ENCODE measurements at places on chromosomes 6 and 20. TPM values are rescaled to one million over a fixed set of nuclear protein-coding genes. Genes with fewer than 3 reads are reported as not detected.

- H3K4me1 ChIP-seq, result peaks cover 53% of the 10 kb centered on the region
- DNase-seq, result no peak
- peaks cover 26% of the 10 kb centered on the region for H3K36me3 ChIP-seq
- no peaks in the 10 kb centered on the region for H3K27me3 ChIP-seq
- H3K4me3 ChIP-seq, result no peak overlapping the region
Measured at GRCh38 chr6:15287670-15288375, 42.0 kb downstream of the JARID2 start.

DNA sequence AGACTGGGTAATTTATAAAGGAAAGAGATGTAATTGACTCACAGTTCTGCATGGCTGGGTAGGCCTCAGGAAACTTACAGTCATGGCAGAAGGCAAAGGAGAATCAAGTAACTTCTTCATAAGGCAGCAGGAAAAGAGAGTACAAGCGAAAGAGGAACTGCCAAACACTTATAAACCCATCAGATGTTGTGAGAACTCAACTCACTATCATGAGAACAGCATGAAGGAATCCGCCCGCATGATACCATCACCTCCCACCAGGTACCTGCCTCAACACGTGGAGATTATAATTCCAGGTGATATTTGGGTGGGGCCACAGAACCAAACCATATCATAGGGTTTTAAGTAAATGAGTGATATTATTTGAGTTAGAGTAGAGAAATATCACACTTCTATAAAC lies 189.3 kb downstream of the TSHZ2 start:
- H3K27ac ChIP-seq, result no peak overlapping the region
- H3K4me1 ChIP-seq, result peaks cover 3% of the 10 kb centered on the region
- H3K36me3 ChIP-seq, result no peaks in the 10 kb centered on the region
- DNase-seq, result no peak
- H3K4me3 ChIP-seq, result no peak overlapping the region

DNA sequence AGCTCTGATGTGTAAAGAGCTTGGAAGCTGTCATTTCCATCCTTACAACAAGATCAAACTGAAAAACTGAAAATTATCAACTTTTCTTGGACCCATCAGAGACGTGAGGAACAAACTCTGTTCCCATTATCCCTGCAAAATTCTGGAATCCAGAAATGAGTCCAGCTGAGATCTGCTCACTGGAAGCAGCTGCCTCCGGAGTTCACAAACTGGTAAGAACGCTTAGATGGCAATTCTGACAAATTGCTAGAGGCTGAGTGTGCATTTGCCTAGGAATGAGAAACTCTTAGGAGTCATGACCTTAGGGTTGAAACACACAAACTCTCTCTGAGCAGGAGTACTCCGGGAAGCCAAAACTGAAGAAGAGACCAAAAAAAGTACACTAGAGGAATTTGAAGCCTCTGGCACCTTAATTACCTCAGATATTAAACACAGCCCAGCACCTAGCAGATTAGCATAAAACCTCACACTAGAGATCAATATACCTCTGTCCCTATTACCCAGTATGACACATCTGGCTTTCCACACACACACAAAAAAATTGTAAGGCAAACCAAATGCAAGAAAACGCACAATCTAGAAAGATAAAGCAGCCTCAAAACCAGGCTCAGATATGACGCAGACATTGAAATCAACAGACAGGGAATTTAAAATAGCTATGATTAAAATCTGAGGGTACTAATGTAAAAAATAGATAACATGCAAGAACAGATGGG lies 233.5 kb upstream of the SGK1 start:
- DNase-seq, result no peak
- H3K4me3 ChIP-seq, result no peak overlapping the region

GRCh38 chr6:144895313-144896278 lies 610.5 kb downstream of the UTRN start:
- DNase-seq, result no peak
- H3K36me3 ChIP-seq, result no peaks in the 10 kb centered on the region
- peaks cover 5% of the 10 kb centered on the region for H3K4me1 ChIP-seq
- no peak overlapping the region for H3K4me3 ChIP-seq

DNA sequence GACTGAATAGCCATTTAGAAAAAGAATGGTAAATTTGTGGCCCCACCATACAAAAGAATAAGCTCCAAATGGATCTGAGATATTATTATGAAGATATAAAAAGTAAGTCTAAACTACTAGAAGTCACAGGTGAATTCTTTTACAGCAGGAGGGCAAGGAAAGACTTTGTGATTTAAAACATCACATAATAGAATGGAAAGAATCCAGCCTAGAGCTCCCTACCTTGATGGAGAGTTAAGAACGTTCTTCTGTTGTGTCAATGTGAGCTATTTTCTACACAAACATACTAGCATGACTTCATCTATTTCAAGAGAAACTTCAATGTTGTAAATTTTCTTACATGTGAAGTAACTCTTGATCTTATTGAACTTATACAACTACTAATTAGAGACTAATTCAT lies 100.0 kb upstream of the NRSN1 start:
- no peaks in the 10 kb centered on the region for H3K4me1 ChIP-seq
- peaks cover under 1% of the 10 kb centered on the region for H3K27me3 ChIP-seq
- no peak for DNase-seq
- H3K27ac ChIP-seq, result no peak overlapping the region
- H3K4me3 ChIP-seq, result no peak overlapping the region

DNA sequence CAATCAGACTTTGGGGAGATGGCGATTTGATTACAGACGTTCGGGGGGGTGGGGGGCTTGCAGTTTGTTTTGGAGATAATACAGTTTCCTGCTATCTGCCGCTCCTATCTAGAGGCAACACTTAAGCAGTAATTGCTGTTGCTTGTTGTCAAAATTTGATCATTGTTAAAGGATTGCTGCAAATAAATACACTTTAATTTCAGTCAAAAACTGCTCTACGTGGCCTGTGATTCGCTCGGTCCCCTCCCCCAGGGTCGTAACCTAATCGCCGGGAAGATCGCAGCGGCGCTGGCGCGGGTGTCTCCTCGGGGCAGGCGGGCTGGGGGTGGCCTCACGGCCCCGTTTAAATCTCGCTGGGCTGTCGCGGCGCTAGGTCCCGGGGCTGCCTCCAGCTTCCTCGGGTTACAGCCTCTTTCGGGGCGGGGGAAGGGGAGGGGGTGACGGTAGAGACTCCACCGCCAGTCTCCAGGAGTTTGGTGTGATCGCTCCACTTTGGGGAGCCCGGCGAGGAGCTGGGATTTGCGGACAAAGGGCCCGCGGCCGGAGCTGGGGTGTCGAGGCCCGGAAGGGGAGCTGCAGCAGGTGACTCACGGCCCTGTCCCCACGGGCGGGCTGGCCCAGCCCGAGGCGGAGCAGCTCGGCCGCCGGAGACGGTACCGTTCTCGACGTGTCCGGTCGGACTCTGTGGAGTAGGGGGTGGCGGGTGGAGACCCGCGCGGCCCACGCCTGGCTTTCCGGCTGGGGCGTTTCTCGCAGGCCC lies 4.2 kb downstream of the FOXC1 start:
- no peak for DNase-seq
- no peaks in the 10 kb centered on the region for H3K36me3 ChIP-seq
- H3K4me1 ChIP-seq, result peaks cover 11% of the 10 kb centered on the region

DNA sequence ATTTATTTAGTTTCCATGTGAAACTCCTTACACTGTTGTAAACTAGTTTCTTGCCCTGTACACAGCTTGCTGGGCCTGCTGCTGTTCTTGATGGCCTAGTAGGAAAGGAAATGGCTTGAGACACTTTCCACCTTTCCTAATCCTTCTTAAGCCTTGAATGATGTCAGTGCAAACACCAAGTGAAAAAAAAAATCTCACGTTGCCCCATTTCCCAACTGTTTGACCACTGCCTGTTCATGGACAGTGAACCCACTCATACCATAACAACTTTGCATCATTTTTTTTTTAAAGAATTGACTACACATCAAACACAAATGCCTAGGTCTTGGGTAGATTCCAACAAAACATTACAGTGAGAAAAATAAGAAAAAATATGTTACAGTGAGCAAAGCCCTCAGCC lies 653.6 kb upstream of the FLRT3 start:
- H3K4me1 ChIP-seq, result no peaks in the 10 kb centered on the region
- no peaks in the 10 kb centered on the region for H3K27me3 ChIP-seq

- H3K27ac ChIP-seq, result no peak overlapping the region
- no peaks in the 10 kb centered on the region for H3K36me3 ChIP-seq
- no peak overlapping the region for H3K4me3 ChIP-seq
- H3K4me1 ChIP-seq, result no peaks in the 10 kb centered on the region
- DNase-seq, result no peak
Measured at GRCh38 chr6:9484686-9485085, 930.2 kb downstream of the TFAP2A start.

GRCh38 chr6:137316626-137317025 lies 97.4 kb upstream of the IFNGR1 start:
- no peak for DNase-seq
- no peaks in the 10 kb centered on the region for H3K27me3 ChIP-seq
- H3K36me3 ChIP-seq, result no peaks in the 10 kb centered on the region
- no peak overlapping the region for H3K4me3 ChIP-seq
- H3K4me1 ChIP-seq, result peaks cover 2% of the 10 kb centered on the region
- no peak overlapping the region for H3K27ac ChIP-seq

GRCh38 chr6:167579806-167580618 lies 246.7 kb upstream of the AFDN start:
- peaks cover 4% of the 10 kb centered on the region for H3K27me3 ChIP-seq
- H3K36me3 ChIP-seq, result no peaks in the 10 kb centered on the region
- DNase-seq, result no peak

GRCh38 chr6:35782424-35782823 lies 1.6 kb downstream of the CLPSL1 start:
- no peak for DNase-seq
- H3K27ac ChIP-seq, result no peak overlapping the region
- H3K36me3 ChIP-seq, result no peaks in the 10 kb centered on the region
- H3K27me3 ChIP-seq, result peaks cover 24% of the 10 kb centered on the region
- H3K4me3 ChIP-seq, result no peak overlapping the region
- no peaks in the 10 kb centered on the region for H3K4me1 ChIP-seq

MRPL14 gene
- total RNA-seq, result 42.8 TPM

MLIP gene
- not detected for total RNA-seq

KIFC1 gene
- 96.0 TPM for total RNA-seq
